ENCODE measurements at places on chromosomes 11 and 22. TPM values are rescaled to one million over a fixed set of nuclear protein-coding genes. Genes with fewer than 3 reads are reported as not detected.
A peak's percentile ranks its signal among the peaks of the same experiment; 100 is the strongest.

FBXO7 gene
- 41.6 TPM for total RNA-seq

- no peak for ATAC-seq
Observed at GRCh38 chr11:44338698-44339529, 29.0 kb upstream of the ALX4 start.

DNA sequence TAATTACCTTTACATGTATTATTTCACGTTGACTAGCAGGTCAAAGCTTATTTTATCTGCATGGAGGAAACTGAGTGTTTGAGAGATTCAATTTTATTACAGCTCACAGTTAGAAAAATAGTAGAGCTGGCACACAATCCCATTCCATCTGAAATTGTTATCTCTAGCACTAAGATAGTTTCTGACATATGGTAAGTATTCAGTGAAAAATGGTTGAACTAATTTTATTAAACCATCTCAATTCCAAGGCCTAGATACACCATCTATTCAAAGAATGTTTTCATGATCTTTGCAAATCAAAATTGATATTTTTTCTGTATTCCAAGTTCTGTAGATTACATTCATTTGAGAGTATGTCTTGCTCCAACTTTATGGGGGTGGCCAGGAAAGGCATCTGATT, 125.4 kb upstream of the FAT3 start:
- no peak for ATAC-seq

DNA sequence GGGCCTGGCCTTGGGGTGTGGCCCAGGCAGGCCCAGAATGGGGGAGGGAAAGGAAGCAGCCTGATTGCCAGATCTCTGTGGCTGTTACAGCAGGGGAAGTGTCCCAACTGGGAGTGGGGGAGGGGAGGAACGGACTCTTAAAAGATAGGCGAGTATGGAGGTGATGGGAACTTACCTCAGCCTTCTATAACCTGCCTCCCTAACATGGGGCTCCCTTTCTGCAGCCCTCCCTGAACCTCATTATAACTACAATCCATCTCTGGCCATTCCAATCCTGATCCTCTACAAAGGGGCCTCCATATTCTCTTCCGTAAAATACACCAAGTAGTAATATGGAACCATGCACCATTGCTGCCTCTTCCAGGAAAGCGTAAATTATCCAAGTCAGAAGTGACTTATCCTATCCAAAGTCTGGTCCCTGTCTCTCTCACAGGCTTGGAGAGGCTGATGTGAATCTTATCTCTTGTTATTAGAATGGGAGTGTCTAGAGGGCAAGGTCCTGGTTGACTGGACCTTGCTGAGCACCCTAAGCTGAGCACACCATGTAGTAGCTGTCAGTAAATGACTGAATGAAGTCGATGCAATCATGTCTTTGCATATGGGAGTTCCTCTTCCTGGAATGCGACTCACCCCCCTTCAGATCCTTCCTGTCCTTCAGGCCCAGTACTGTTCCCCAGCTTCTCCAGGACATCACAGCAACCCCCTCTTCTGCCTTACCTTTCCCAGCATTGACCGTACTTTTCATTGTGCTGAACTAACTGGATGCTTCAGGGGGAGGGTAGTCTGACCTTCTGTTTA, 5.9 kb downstream of the RHOG start:
- ATAC-seq = peak; percentile 55

GRCh38 chr11:116701297-116701801, 71.4 kb downstream of the BUD13 start:
- peak; percentile 14 for ATAC-seq

GRCh38 chr22:20205964-20206708, 55.3 kb upstream of the CCDC188 start:
- ATAC-seq = peak; percentile 76
